Osteoblast (primary cell): ENCODE measurements at places on chromosomes 7 and 10. TPM values are rescaled to one million over a fixed set of nuclear protein-coding genes. Genes with fewer than 3 reads are reported as not detected.

DNA sequence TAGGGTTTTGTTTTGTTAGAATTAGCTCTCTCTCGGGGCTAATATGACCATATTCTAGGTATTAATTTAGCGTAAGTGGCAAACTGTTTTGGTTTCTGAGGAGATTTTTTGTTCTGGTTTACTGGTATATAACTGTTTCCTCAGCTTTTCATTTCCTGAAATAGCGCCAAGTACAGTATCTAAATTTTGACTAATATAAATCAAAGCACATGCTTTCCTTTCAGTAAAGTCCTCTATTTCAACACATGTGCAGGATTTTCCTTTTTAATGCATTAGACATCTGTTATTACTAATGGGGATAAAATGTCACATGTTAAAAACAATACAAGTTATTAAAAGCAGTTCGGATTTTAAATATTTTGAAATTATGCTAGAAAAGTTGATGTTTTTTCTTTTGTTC is 11.3 kb downstream of the FERD3L start:
- no peak for DNase-seq
- no peaks in the 10 kb centered on the region for H3K4me1 ChIP-seq
- H3K4me3 ChIP-seq, result no peak overlapping the region

- H3K27ac ChIP-seq, result no peak overlapping the region
- no peak overlapping the region for H3K4me3 ChIP-seq
- no peaks in the 10 kb centered on the region for H3K27me3 ChIP-seq
Measured at GRCh38 chr10:36888925-36889573, 236.3 kb upstream of the ANKRD30A start.

DNA sequence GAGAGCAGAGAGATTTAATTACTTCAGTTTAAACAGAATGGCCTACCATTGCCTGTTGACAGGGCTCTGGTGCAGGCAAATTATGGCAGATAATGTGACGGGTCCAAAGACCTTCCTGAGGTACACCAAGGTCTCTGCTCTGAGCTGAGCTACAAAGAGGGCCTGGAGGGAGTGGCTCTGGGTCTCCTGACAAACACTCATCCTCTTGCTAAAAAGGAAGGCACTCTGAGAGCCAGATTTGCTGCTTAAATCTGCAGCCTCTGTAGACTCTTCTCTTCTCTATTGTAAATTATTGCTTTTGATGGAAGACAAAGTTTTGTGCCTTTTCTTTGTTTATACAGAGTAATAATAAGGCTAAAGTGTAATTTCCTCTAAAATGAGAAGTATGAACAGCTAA is 529.5 kb upstream of the FZD8 start:
- peak overlapping the region; percentile 86 for H3K27ac ChIP-seq
- H3K4me3 ChIP-seq, result no peak overlapping the region
- no peak for DNase-seq

GRCh38 chr7:34747176-34747781 is 89.3 kb downstream of the NPSR1 start:
- no peak for DNase-seq
- no peak overlapping the region for H3K4me3 ChIP-seq
- no peaks in the 10 kb centered on the region for H3K27me3 ChIP-seq
- H3K4me1 ChIP-seq, result no peaks in the 10 kb centered on the region
- H3K36me3 ChIP-seq, result no peaks in the 10 kb centered on the region

DNA sequence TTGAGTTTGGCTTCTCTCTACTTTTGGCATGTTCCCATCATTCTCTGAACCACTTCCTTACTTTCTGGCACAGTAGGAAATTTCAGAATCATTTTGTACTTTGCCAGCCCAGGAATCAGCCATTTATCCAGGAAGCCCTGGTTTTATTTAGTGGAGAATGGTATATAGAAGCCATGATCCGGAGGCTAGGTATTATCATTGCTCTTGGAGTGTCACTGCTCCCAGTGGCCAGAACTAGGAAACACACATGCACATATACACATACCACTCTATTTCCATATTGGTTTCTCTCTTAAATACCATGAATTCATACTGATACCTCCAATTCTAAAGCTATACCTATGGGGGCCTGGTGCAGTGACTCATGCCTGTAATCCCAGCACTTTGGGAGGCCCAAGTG is 36.3 kb downstream of the SUFU start:
- H3K27ac ChIP-seq, result no peak overlapping the region
- no peaks in the 10 kb centered on the region for H3K36me3 ChIP-seq
- peak; percentile 52 for DNase-seq

AFAP1L2 gene
- 0.36 TPM in 1 of 2 replicates, not detected in the other for total RNA-seq

- H3K4me3 ChIP-seq, result no peak overlapping the region
- no peaks in the 10 kb centered on the region for H3K36me3 ChIP-seq
- no peak for DNase-seq
- no peaks in the 10 kb centered on the region for H3K27me3 ChIP-seq
- H3K4me1 ChIP-seq, result no peaks in the 10 kb centered on the region
Measured at GRCh38 chr7:51785171-51785570, 468.6 kb upstream of the COBL start.

TSPAN13 gene
- total RNA-seq, result 1.8 TPM in 2 replicates

- H3K36me3 ChIP-seq, result no peaks in the 10 kb centered on the region
- H3K27ac ChIP-seq, result no peak overlapping the region
- no peak for DNase-seq
- H3K27me3 ChIP-seq, result no peaks in the 10 kb centered on the region
Measured at GRCh38 chr7:2107386-2108070, 125.2 kb downstream of the MAD1L1 start.

DNA sequence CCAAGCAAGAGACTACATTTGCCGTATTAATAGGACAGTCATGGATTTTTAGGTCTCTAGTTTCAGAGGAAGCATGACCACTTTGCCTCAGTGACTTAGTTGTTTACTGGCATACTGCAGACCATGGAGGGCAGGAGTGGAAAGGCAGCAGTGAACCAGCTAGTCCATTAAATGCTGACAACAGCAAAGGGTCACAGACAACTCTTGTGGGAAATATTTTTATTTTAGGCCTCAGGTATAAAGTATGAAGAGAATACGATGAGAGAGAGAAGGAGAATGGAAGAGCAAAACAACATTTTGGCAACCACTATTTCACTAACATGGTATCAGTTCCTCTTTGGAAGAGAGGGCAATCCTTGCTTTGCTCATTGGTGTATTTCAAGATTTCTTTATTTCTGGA is 118.0 kb downstream of the RELN start:
- no peak overlapping the region for H3K27ac ChIP-seq
- no peak for DNase-seq
- no peak overlapping the region for H3K4me3 ChIP-seq
- H3K36me3 ChIP-seq, result no peaks in the 10 kb centered on the region
- no peaks in the 10 kb centered on the region for H3K27me3 ChIP-seq

GPC2 gene
- total RNA-seq, result 1.4 and 1.8 TPM in 2 replicates

DNA sequence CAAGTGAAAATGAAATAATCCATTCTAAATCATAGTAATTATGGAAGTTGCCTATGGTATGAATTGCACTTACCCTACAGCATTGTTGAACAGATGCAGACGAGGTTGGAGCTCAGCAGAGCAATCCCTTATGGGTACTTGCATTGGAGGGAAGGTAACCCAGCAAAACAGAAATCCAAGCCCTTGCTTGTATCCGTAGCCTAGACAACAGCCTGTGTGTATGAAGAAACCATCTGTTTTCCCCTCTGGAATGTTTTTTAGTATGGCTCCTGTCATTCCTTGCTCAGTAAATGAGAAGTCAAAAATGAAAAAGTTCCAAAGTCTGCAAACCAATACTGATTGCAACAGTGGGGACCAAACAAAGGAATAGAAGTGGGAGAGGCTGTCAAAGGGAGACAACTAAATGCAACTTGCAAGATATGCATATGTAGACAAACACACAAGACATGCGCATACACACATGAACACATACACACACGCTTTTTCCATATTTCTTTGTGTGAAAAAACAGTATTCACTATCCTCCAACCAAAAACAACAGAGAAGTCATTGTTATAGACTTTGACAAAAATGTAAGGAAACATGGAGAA is 260.8 kb downstream of the DYNC1I1 start:
- H3K27me3 ChIP-seq, result no peaks in the 10 kb centered on the region
- no peaks in the 10 kb centered on the region for H3K36me3 ChIP-seq
- no peak overlapping the region for H3K4me3 ChIP-seq

COPG2 gene
- 53.0 and 59.7 TPM in 2 replicates for total RNA-seq

SCIN gene
- 4.7 TPM in 2 replicates for total RNA-seq

DNA sequence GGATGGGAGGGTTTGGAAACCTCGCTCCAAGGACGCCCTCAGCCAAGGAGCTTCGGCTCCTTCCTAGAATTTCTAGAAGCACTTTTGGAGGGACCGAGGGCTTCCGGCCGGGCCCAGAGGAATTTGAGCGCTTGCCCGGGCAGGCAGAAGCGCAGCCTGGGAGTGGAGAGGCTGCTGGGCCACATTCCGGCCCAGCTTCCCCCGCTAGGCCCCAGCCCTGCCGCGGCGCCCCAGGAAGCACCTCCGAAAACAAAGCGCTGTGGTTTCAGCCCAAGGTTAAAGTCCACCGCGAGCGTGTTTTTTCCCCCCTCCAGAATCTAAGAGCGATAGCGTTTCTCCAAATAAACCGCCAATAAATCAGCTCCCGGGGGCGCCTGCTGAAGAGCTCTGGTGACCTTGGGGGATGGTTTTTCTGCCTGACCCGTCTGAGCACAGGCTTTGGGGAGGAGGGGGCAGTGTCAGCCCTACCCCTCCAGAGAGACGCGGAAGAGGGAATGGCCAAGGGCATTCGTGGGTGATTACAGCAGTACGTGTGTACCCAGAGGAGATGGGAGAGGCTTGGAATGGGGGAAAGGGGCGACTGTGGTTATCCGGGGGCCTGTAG is 5.7 kb upstream of the TNRC18 start:
- peaks cover 11% of the 10 kb centered on the region for H3K36me3 ChIP-seq
- peaks cover 14% of the 10 kb centered on the region for H3K4me1 ChIP-seq
- peak; percentile 88 for DNase-seq
- peak overlapping the region; percentile 85 for H3K27ac ChIP-seq

- H3K27me3 ChIP-seq, result no peaks in the 10 kb centered on the region
- peak; percentile 71 for DNase-seq
- peaks cover 21% of the 10 kb centered on the region for H3K4me1 ChIP-seq
- no peaks in the 10 kb centered on the region for H3K36me3 ChIP-seq
- H3K4me3 ChIP-seq, result no peak overlapping the region
Measured at GRCh38 chr10:31749981-31750840, 178.4 kb downstream of the ARHGAP12 start.

DNA sequence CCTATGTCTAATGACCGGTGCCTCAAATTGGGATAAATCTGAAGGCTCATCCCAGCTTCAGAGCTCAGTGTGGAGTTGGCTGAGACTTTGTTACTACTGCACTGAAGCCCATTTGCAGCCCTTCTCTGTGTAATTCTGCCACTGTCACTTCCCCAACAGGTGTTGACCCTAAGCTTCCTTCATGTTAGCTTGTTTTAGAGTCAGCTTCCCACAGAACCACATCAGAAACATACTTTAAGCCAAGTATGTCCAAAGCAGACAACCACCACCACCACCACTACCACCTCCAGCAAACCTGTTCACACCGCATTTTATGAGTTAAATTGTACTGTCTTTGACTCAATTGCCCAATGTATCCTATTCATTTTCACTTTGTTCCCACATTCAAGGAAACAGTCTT is 25.2 kb upstream of the GNAT3 start:
- no peaks in the 10 kb centered on the region for H3K27me3 ChIP-seq
- no peak overlapping the region for H3K4me3 ChIP-seq
- no peak overlapping the region for H3K27ac ChIP-seq

DNA sequence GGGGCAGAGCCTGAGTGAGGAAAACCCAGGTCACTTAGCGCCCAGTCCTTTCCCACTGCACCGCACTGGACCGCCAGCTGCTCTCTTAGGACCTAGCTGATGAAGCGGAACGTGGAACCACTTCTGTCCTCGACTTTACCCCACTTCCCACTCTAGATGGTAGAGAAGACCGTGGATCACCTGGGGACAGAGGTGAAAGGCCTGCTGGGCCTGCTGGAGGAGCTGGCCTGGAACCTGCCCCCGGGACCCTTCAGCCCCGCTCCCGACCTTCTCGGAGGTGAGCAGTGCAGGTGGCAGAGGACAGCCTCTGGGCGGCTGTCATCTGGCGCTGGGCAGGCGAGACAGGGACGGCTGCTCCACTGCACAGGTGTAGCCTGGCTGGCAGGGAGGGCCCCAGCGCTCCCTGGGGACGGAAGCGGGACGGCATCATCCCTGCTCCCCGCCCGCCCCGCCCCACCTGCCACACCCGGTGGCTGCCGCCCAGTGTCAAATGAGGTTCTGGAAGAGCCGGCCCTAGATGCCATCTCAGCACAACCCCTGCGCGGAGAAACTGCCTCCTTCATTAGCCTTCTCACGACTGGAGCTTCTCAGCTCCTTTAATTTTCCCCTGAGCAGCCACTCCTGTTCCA is 11.7 kb downstream of the PLAC9 start:
- H3K4me1 ChIP-seq, result peaks cover 11% of the 10 kb centered on the region
- peaks cover 16% of the 10 kb centered on the region for H3K36me3 ChIP-seq
- H3K4me3 ChIP-seq, result no peak overlapping the region
- DNase-seq, result peak; percentile 51
- no peak overlapping the region for H3K27ac ChIP-seq

ADAMTS14 gene
- total RNA-seq, result 2.4 and 2.9 TPM in 2 replicates

DNA sequence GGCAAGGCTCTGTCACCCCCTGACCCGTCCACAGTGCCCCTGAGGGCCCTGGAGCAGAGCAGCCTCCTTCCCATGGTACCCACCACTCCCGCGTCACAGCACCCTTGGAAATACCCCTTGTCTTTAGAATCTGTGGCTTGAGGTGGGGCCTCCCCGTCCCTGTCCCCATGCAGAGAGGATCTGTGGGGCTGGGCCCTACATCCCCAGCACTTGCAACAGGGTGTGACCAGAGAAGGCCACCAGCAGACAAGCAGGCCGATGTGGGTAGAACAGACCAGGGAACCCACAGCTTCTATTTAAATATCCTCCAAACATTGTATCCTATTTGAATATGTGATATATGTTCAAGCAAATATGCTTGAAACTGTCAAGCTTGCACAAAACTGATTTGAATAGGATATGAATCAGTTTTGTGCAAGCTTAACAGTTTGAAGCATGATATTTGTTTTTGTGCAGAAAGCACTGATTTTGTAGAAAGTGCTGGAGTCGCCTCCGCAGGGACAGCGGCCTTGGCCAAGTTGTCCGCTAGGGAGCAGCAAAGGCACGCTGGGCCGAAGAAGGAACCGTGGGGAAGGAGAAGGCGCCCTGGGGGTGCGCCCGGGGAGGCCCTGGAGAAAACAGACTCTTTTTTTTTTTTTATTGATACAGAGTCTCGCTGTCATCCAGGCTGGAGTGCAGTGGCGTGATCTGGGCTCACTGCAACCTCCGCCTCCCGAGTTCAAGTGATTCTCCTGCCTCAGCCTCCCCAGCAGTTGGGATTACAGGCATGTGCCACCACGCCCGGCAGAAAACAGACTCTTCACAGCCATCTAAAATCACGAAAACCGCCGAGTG is 2.2 kb downstream of the CFAP46 start:
- peaks cover 8% of the 10 kb centered on the region for H3K27me3 ChIP-seq
- no peaks in the 10 kb centered on the region for H3K36me3 ChIP-seq
- no peak overlapping the region for H3K27ac ChIP-seq
- H3K4me1 ChIP-seq, result no peaks in the 10 kb centered on the region
- DNase-seq, result peak; percentile 95

HPSE2 gene
- total RNA-seq, result not detected in 2 replicates

- no peak for DNase-seq
- no peaks in the 10 kb centered on the region for H3K27me3 ChIP-seq
- no peak overlapping the region for H3K4me3 ChIP-seq
- H3K36me3 ChIP-seq, result no peaks in the 10 kb centered on the region
- H3K4me1 ChIP-seq, result peaks cover 29% of the 10 kb centered on the region
Measured at GRCh38 chr10:31030260-31030659, 1.4 kb downstream of the ZNF438 start.

GRCh38 chr7:9945131-9945530 is 1028.5 kb upstream of the PHF14 start:
- no peak overlapping the region for H3K27ac ChIP-seq
- H3K4me1 ChIP-seq, result no peaks in the 10 kb centered on the region
- DNase-seq, result no peak
- H3K27me3 ChIP-seq, result no peaks in the 10 kb centered on the region
- no peaks in the 10 kb centered on the region for H3K36me3 ChIP-seq
